Skin of body (tissue), 3 donors: ENCODE measurements at places on chromosomes 16 and 17.

DNA sequence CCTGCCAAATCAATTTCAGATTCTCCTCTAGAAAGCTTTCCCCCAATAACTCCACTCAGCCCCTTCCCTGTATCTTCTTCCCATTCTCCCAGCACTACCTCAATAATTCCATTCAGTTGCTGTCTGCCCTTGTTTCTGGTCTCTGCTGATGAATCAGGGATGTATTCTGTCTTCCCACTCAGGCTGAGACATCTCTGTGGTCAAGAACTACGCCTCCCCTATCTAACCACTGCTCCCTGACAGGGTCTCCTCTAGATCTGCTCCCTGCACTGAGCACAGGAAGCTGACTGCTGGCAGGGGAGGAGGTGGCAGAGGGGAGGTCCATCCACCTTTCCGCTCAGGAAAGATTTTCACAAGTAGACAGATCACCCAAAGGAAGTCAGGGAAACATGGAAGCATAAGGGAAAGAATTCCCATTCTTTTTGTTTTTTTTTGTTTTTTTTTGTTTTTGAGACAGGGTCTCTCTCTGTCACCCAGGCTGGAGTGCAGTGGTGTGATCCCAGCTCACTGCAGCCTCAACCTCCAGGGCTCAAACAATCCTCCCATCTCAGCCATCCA, 16.9 kb upstream of the SP2 start:
- DNase-seq: no peak

GRCh38 chr16:14003074-14003570, 68.0 kb upstream of the MRTFB start:
- peak; percentile 40 for DNase-seq

DNA sequence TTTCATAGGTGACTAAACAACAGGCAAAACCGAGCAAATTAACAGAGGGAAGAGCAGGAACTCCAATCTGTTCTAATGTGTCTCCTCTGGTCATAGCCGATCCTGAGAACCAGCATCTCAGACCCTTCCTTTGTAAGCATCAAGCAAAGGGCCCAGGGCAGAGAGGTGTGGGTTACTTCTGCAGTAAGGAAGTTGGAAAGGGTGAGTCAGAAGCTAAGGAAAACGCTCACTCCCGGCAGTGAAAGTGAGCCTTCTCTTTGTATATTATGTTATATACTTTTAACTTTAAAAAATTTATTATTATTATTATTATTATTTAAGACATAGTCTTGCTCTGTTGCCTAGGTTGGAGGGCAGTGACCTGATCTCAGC, 77.7 kb downstream of the MRM3 start:
- no peak for DNase-seq

- no peak for DNase-seq
These were observed 134.9 kb downstream of the NLK start for GRCh38 chr17:28177351-28177750.

- DNase-seq: no peak
These were observed 2.2 kb downstream of the LLGL1 start for GRCh38 chr17:18227635-18228034.

DNA sequence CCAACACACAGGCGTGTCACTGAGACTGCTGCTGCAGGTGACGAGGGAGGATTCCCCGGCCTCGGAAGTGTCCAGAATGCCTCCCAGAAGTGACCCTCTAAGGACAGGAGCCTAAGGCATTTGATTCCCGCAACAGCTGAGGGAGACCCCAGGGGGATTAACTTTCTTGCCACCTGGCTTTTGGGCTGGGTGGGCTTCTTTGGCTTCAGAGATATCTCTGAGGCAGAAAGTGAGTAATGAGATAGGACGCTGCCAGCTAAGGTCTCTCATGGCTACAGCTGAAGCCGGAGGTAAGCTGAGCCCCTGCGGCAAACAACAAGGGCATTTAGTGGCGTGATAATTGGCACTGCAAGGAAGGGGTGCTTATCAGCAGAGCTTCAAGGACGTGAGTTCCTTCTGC, 17.0 kb downstream of the DRC3 start:
- DNase-seq: no peak

DNA sequence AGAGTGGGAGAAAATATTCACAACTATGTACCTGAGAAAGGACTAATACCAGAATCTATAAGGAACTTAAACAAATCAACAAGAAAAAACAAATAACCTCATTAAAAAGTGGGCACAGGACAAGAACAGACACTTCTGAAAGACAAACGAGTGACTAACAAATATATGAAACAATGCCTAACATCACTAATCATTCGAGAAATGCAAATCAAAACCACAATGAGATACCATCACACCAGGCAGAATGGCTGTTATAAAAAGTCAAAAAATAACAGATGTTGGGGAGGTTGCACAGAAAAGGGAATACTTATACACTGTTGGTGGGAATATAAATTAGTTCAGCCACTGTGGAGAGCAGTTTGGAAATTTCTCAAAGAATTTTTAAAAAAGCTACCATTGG, 83.5 kb upstream of the WSCD1 start:
- no peak for DNase-seq

- no peak for DNase-seq
These were observed 88.6 kb upstream of the NKD1 start for GRCh38 chr16:50459496-50460080.

DNA sequence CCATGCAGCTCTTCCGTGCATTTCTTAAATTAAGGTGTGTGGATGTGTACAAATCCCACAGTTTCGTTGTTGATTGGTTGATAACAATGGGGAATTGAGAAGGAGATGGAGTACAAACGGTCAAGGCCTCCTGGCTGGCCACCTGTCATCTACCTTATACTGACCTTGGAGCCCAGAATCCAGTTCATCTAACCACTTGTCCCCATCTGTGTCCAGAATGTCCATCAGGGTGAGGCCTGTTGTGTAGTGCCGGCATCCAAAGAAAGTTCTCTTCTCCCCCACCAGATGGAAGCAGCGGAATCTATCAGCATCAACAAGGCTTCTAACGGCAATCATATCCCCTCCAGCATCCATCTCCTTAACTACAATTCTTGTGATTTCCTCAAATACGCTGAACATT, 1.5 kb downstream of the GSDMB start:
- no peak for DNase-seq

DNA sequence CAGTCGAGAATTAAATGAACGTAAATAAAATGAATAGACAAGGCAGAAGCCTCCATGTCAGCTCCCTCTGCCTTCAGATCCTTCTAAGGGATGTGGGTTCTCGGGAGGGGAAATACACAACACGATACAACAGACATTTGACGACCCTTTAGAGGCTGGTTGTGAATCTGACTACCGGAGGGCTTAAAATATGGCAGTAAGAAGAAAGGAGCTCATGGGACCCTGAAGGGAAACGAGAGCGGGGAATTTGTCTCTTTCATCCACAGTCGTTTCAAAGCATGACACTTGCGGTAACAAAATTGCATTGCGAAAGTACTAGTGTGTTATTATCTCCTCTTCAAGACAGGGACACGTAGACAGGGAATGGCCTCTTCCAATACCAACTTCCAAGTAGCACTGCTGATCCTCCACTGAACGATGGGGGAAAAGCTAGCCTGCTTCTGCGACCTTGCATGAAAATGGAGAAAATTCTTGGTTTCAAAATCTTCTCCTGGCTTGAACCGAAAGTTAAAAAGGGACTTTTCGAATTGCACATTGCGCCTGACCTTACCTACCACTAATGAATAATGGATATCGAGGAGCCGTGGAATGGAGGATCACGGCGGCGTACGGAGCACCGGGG, 1.2 kb upstream of the TNRC6C start:
- DNase-seq: peak; percentile 56

DNA sequence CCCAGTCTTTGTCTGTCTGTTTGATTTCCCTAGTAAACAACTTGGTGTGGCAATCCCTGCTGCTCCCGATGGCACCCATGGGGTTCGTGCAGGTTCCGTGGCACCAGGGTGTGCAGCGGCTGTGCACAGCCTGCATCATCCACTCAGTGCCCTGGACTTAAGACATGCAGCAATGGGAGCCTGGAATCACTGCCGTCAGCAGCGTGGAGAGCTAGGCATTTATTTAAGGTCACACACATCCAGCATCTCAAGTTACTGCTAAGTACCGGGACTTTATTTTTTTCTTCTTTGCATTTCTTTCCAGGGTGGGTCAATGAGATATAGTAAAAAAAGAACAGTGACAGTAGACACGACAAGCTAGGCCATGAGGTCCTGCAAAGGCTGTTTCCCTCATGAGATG, 2.8 kb downstream of the DHRS7C start:
- no peak for DNase-seq

DNA sequence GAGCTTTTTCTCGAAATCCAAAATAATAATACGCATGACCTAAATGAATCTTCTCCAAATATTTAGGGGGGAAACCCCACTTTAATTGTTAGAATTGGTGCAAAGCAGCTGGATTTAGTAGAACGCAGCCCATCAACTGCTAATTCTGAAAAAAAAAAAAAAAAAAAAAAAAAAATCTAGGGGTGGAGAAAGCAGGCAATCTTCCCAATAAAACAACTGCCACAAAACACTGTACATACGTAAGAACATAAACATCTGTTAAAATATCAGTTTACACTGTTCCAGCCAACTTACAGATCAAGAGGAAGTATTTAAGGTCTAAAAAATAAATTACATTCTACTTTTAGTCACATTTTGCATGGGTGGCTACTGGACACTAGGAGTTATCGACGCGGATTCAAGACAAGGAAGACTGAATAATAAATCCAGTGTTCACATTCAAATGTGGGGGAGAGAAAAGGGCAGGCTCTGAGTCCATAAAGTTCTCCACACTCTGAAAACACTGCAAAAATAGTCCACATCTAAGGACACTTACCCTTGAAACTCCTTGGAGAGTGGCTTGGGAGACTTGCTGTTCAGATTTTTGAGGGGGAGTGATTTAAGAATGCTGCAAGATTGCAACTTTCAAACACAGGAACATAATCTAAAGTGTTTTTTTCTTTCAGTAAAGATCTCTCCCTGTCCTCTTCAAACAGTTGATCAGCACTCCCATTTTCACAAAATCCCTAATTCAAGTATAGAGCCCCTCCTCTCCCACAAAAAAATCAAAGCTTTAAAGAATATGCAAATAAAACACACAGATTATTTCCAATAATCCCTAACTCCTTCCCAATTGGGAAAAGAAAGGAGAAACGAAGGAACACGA, 1.3 kb downstream of the APPBP2 start:
- peak; percentile 70 for DNase-seq

DNA sequence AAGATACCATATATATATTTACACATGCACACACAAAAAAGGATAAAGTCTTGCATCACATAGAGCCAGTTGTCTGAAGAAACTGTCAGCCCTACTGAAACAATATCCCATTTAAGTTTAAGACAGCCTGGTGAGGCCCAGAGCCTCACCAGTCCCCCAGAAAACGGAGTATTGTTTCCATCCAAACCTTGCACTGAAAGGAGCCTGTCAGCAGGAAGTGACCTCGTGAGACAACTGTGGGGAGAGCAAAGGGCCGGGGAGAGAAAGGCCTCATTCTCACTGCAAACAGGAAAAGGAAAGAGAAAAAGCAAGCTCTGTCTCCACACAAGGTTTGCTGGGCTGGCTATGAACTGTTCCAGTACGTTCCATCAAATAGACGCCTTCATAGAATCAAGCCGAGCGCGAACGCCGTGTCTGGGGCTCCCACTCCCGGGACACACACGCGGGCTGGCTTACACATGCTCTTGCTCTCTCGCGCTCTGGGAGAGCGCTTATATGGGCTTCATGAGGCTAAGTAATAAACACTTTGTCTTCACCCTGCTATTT, 44.4 kb upstream of the ZFHX3 start:
- no peak for DNase-seq

GRCh38 chr17:7834957-7835813, 1.2 kb downstream of the KDM6B start:
- DNase-seq: peak; percentile 97

- no peak for DNase-seq
These were observed 4.5 kb downstream of the CCL18 start for GRCh38 chr17:36068524-36068923.

- no peak for DNase-seq
These were observed 35.6 kb downstream of the RPA1 start for GRCh38 chr17:1865252-1866037.

DNA sequence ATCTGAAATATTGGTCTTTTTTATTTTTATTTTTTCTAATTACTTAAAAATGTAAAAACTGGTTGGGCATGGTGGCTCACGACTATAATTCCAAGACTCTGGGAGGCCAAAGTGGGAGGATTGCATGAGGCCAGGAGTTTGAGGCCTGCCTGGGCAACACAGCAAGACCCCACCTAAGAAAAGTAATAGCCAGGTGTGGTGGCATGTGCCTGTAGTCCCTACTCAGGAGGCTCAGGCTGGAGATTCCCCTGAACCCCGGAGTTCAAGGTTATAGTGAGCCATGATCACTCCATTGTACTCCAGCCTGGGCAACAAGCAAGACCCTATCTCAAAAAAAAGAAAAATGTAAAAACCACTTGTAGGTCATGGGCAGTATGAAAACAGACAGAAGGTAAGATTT, 36.8 kb upstream of the CDH3 start:
- no peak for DNase-seq

DNA sequence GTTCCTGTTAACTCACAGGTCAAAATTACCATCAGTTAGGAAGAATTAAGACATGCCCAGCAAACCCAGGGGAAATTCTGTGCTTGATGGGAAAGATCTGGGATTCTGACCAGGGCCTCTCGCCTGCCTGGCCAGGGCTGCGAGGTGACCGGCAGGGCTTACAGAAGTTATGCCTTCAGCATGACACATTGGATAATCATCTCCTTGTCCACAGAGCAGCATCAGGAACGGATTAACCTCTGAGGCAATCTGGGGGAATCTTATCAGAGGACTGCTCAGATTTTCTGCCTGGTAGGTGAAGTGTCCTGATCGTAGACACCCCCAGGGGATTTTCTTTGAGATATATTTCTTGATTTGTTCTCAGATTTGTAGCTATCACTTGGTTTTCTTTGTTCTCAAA, 172.5 kb downstream of the HS3ST3A1 start:
- DNase-seq: no peak

GRCh38 chr16:19574615-19575014, 19.1 kb downstream of the VPS35L start:
- DNase-seq: no peak

DNA sequence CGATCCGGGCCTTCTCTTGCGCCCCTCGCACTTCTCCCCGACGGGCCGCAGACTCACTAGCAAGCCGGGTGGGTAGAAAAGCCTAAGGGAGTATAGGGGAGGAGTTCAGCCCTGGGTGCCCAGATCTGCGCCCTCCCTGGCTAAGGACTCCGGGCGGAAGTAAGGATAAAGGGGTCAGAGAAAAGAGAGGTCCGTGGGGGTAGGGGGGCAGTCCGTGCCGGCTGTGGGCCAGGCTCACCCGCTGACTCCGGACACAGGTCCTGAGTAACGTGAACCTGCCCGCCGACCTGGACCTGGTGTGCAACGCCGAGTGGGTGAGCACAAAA, 1.8 kb downstream of the NAGS start:
- DNase-seq: no peak

- DNase-seq: no peak
These were observed 5.9 kb downstream of the RAB11FIP4 start for GRCh38 chr17:31397256-31397939.

DNA sequence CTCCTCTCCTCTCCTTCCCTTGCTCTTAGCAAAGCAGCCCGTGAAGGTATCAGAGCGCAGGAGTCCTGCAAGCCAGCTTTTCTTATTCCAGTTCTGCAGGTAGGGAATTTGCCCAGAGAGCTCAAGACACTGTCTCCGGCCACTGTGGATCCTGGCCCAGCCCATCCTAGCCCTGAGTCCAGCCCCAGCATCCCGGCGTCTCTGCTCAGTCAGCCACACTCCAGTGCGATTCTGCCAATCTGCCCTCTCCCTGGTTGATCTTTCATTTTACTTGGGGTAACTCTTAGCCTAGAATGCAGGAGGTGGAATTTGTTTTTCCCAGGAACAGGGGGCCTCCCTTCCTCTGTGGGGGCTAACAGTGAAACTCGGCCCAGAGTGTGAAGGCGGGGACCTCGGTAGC, 176.9 kb upstream of the GSE1 start:
- DNase-seq: peak; percentile 18
